ENCODE measurements at places on chromosomes 11 and 22.

DNA sequence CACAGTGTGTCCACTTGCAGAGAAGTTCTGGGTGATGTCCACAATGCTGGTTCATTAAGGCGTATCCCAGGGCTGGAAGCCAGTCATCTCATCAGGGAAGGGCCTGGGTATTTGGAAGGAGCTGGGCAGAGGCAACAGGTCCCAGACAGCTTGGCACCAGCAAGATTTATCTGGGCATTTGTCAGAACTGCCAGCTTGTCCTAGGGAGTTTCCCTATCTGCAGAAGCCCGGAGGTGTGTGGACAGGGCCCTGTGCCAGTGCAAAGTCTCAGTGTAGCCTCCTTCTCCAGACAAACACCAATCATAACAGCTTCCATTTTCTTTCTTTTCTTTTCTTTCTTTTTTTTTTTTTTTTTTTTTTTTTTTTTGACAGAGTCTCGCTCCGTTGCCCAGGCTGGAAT lies 125.3 kb upstream of the TIMP3 start:
- no peak for DNase-seq

DNA sequence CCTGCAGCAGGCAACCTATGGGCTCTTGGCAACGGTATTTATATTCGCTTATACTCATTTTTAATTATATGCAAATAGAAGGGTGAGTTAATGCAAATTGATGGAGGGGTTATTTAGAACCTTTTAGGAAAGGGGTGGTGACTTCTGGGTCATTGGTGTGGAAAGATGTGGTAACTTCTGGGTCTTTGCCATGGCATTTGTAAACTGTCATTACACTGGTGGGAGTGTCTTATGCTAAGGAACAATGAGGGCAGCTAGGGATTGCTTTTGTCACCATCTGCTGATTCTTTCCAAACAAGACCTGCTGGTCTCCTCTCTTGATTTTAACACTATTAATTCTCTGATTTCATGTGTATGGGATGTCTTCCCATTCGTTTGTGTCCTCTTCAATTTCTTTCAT lies 11.7 kb upstream of the KAT5 start:
- peak; percentile 56 for DNase-seq

DNA sequence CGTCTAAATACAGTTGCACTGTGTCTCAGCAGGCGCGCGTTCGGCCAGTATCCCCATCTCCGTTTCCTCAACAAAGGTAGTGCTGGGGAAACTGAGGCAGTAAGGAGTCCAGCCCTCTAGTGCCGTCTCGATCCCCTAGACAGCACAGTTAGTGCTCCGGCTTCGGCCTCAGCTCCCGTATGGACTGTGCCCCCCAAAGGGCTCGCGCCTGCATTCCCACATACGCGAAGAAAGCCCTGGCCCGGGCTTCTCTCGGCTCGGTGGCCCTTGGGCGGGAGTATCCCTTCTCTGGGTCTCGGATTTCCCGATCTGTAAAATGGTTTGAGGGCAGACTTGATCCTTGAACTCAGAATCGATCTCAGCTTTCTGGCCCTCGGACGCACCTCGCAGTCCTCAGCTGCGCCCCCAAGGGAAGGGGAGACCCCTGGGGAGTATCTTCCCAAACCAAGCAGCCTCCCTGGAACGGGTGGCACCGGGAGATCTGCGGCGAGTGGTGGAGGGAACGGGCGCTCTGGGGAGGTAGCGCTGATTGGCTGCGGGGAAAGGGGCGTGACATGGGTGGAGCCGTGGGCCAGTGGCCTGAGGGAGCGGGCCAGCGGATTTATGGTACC lies 759 bp upstream of the PEX16 start:
- peak; percentile 88 for DNase-seq

DNA sequence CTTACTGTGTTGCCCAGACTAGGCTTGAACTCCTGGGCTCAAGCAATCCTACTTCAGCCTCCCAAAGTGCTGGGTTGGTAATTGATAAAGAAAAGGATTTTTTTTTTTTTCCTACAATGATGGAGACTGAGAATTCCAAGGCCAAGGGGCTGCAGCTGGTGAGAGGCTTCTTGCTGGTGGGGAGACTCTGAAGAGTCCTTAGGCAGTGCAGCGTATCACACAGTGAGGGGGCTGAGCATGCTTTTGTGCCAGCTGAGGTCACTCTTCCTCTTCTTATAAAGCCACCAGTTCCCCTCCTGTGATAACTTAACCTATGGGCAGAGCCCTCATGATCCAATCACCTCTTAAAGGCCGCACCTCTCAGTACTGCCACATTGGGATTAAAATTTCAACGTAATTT lies 28.2 kb upstream of the CCDC81 start:
- DNase-seq, result peak; percentile 11

DNA sequence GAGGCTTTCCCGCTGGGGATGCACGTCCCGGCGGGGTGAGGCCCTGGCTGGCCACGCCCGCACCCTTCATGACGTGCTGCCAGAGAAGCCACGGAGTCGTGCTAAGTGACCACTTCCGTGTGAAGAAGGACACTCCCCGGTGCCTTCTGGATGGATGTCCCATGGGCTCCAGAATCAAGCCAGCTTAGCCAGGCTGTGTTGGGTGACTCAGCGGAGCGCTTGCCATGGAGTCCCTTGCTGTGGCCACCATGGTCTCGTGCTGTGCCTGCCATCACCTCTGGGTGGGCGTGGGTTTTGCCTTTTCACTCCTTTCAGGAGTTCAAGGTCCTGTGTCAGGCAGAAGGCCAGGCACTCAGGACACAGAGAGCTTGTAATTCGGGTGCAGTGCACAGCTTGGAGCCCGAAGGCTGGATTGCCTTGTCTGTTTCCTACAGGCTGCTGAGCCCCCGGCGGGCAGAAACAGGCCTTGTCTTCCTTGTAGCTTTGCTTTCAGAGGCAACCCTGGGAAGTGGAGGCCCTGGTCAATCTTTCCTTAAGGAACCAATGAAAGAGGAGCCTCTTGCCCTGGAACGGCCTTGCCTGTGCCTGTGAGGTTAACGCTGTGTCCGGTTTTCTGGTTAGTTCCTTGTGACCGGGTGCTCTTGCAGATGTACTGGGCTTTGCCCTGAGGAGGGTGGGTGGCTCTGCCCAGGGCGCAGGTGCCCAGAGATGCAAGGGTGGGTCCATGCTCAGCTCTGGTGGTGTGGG lies 268.6 kb downstream of the TBC1D22A start:
- DNase-seq, result no peak

DNA sequence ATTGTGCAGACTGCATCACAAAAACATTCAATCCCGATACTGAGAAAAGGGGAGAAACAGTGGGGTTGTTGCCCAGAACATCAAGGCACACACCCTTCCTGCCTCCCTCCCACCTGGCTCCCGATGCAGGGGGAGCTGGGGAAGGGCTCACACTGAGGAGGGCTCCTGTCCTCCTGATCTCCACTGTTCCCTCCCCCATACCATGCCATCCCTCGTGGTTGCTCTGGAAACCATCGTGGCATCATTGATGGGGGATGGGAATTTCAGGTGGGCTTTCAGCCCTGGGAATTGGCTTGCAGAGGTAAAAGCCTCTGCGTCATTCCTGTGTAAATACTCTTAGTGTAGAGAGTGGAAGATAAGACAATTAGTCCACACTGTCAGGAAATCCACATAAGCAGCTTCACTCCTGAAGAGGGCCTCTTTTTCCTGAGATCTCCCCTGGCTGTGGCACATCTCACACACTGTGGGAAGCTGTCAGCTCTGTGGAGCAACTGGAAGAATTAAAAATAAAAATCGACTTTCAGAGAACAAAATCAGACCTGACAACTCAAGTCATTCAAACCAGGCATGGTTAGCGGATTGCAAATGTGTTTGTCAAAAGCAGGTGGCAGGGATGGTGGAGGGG lies 176.0 kb downstream of the CHST1 start:
- no peak for DNase-seq

DNA sequence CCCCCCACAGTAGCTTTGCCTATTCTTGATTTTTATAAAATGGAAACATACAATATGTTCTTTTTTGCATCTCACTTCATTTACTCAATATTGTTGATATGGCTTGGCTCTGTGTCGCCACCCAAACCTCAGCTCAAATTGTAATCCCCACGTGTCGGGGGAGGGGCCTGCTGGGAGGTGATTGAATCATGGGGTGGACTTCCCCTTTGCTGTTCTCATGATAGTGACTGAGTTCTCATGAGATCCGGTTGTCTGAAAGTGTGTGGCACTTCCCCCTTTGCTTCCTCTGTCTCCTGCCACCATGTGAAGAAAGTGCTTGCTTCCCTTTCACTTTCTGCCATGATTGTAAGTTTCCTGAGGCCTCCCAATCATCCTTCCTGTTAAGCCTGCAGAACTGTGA lies 431.3 kb downstream of the MN1 start:
- peak; percentile 70 for DNase-seq

DNA sequence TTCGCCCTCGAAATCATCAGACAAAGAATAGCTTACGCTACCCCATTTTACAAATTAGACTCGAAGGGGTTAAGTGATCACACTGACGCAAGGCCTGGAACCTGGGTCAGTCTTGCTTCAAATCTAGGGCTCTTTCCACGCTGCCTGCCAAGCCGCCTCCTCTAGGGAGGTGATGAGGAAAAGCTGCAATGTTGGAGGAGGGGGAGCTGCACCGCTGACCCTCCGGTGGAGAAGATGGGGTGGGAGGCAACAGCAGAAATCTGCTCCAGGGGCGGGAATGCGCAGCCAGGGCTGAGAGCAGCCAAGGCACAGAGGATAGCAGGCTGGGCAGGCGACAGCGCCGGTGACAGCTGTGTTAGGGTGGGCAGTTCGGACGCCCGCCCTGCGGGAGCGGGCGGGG lies 595 bp downstream of the SYVN1 start:
- DNase-seq, result no peak

- no peak for DNase-seq
Observed at GRCh38 chr11:30458541-30458940, 127.6 kb downstream of the MPPED2 start.

- DNase-seq, result no peak
Observed at GRCh38 chr22:48185071-48186055, 1422.9 kb downstream of the TBC1D22A start.

DNA sequence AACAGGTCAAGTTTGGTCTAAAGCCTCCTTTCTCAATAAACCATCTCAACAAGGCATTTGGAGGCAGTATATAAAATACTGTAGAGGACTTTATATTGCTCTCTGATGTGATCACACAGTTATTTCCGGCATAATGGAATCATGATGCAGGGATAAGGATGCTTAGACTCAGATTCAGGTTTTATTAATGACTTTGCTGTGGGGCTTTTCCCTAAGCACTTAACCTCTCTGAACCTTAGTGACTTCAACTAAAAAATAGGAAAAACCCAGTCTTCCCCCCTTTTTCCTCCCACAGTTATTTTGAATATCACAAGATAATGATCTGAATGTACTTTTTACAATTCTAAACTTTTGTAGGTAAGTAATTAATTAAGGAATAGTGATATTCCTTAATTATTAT lies 94.8 kb upstream of the TENM4 start:
- DNase-seq, result no peak

- DNase-seq, result no peak
Observed at GRCh38 chr11:34757026-34757451, 136.1 kb downstream of the EHF start.

- DNase-seq, result peak; percentile 58
Observed at GRCh38 chr22:39898997-39899396, 1.9 kb upstream of the GRAP2 start.

DNA sequence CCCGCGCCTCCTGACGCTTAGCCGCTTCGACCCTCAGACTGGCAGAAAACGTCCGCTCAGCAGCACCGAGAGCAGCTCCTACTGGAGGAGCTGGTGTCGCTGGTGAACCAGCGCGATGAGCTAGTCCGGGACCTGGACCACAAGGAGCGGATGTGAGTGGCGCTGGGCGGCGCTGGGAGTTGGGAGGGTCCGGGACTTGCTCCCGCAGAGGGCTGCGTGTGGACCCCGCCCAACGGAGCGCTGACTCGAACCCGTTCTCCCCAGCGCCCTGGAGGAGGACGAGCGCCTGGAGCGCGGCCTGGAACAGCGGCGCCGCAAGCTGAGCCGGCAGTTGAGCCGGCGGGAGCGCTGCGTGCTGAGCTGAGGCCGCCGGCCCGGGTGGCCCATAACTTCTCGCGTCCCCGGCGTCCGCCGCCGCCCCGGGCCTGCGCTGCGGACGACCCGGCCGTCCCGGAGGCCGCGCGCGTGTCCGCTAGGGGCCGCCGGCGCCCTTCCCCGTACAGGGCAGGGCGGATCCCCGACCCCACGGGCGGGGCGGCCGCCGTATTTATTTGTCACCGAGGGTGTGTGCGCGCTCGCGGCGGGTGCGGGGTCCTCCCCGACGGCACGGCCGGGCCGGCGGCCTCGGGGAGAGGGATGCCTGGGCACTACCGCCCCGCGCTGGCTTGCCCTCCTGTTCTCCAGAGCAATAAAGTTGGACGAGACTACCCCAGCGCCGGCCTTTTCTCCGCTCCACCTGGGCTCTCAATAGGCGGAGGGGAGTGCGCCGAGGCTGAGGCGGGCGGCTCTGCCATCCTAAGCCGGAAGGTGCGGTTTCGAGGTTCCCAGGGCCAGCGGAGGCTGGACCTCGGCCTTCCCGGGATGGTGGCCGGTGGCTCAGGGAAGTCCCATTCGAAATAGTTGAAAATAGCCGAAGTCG lies 3.4 kb downstream of the KCNK7 start:
- DNase-seq, result no peak

GRCh38 chr11:27646051-27646818 lies 54.0 kb downstream of the BDNF start:
- DNase-seq, result no peak

GRCh38 chr11:113261709-113262475 lies 52.5 kb upstream of the TTC12 start:
- no peak for DNase-seq

- no peak for DNase-seq
Observed at GRCh38 chr22:48690583-48691317, 1136.9 kb downstream of the BRD1 start.

- DNase-seq, result no peak
Observed at GRCh38 chr11:27976262-27976661, 131.7 kb downstream of the KIF18A start.

GRCh38 chr11:72221386-72222075 lies 3.0 kb upstream of the INPPL1 start:
- peak; percentile 39 for DNase-seq

DNA sequence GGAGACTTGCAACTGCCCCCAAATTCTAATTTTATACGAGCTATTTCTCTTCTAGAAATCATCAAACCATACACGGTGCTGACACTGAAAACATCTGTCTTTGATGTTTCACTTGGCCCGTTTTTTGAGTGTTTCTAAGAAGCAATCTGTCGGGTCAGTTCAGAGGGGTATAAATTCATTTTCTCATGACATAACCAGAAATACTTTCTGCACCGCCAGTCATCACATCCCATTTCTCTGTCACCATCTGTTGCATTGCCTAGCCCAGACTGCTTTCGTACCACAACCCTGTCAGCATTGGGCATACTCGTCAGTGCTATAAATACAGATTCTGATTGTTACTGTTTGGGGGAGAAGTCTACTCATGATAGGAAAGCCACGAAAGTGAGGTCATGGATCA lies 63.1 kb upstream of the CCDC90B start:
- DNase-seq, result no peak

All from hematopoietic multipotent progenitor cell treated with erythropoietin and hydrocortisone succinate and interleukin-3 and kit ligand, for 6 days (in vitro differentiated cells).